ENCODE measurements at places on chromosomes 11 and 22. TPM values are rescaled to one million over a fixed set of nuclear protein-coding genes. Genes with fewer than 3 reads are reported as not detected.

UBQLNL gene
- total RNA-seq, result not detected

FGF4 gene
- total RNA-seq, result not detected

PIWIL4 gene
- 1.4 TPM for total RNA-seq

PAMR1 gene
- 512 TPM for total RNA-seq

PNPLA5 gene
- total RNA-seq, result not detected

SSTR3 gene
- 0.12 TPM for total RNA-seq

NRXN2 gene
- total RNA-seq, result 0.55 TPM

F2 gene
- not detected for total RNA-seq

SEPTIN3 gene
- 0.37 TPM for total RNA-seq

ZFTA gene
- 17.5 TPM for total RNA-seq

TYR gene
- not detected for total RNA-seq

APOL4 gene
- 0.12 TPM for total RNA-seq

LMNTD2 gene
- total RNA-seq, result 0.11 TPM

SYT13 gene
- not detected for total RNA-seq

SEC14L6 gene
- 1.4 TPM for total RNA-seq

OR8A1 gene
- not detected for total RNA-seq

LRRC74B gene
- total RNA-seq, result not detected

MS4A12 gene
- not detected for total RNA-seq

OR8G5 gene
- total RNA-seq, result not detected

TRPM5 gene
- total RNA-seq, result not detected

ANO5 gene
- 0.44 TPM for total RNA-seq

NELL1 gene
- not detected for total RNA-seq

PHF21B gene
- under 0.01 TPM for total RNA-seq

APOA5 gene
- total RNA-seq, result not detected

NAALAD2 gene
- total RNA-seq, result 5.6 TPM

KDM4D gene
- 1.4 TPM for total RNA-seq

EPS8L2 gene
- total RNA-seq, result 39.4 TPM

NUP160 gene
- 31.9 TPM for total RNA-seq

MUC5AC gene
- under 0.01 TPM for total RNA-seq

KIF18A gene
- total RNA-seq, result 40.0 TPM

CADM1 gene
- 5.5 TPM for total RNA-seq

FAM227A gene
- 2.4 TPM for total RNA-seq

GGT1 gene
- 1.8 TPM for total RNA-seq

THRSP gene
- total RNA-seq, result not detected

OR52H1 gene
- 1.1 TPM for total RNA-seq

SCGB1D2 gene
- total RNA-seq, result not detected

MMP12 gene
- not detected for total RNA-seq

OR6A2 gene
- 0.37 TPM for total RNA-seq

LINC01488 gene
- total RNA-seq, result not detected

ISX gene
- total RNA-seq, result not detected

CRYBB3 gene
- not detected for total RNA-seq

GGTLC3 gene
- total RNA-seq, result not detected

UBQLN3 gene
- not detected for total RNA-seq

KCNJ11 gene
- total RNA-seq, result not detected

CNGA4 gene
- total RNA-seq, result under 0.01 TPM

MAP6 gene
- 1.1 TPM for total RNA-seq

All from uterine smooth muscle cell (primary cell).